ENCODE measurements at places on chromosomes 12 and 14.
A peak's percentile ranks its signal among the peaks of the same experiment; 100 is the strongest.

DNA sequence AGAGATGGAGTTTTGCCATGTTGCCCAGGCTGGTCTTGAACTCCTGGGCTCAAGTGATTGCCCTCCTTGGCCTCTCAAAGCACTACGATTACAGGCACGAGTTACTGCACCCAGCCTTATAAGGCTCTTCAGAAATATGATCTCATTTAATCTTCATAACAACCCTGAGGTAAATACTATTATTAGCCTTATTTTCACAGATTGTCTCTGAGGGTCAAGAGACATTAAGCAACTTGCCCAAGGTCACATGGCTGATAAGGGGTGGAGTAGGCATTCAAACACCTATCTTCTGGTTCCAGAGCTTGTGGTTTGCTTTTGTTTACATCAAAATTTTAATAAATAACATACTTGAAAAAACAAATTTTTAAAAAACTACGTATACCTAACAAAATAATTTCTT is 5.1 kb downstream of the PRKAG1 start:
- DNase-seq = no peak

DNA sequence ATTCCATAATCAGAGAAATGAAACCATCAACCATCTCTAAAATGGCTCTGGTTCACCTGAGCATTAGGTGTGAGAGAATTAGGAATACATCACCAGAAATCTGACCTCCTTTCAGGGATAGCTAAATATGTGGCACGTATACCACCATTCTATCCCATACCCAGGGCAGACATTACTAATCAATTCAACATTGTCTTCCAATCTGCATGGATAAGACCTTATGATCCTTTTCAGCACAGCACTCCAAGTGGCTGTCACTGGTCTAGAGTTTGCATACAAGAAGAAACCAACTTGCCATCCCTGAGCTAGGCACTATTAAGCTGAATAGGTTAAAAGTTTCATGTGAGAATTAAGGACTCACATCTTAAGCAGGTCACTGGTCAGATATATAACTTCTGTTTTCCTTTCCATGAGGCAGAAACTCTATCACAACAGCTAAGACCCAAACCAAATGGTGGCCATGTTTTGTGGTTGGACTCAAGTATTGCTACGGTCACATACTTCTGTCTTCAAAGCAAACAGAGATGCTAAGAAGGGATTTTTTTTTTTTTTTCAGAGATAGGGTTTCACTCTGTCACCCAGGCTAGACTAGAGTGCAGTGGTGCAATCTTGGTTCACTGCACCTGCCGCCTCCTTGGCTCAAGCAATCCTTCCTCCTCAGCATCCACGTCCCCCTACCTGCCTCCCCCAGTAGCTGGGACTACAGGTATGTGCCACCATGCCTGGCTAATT is 249.0 kb downstream of the DPF3 start:
- no peak for DNase-seq

DNA sequence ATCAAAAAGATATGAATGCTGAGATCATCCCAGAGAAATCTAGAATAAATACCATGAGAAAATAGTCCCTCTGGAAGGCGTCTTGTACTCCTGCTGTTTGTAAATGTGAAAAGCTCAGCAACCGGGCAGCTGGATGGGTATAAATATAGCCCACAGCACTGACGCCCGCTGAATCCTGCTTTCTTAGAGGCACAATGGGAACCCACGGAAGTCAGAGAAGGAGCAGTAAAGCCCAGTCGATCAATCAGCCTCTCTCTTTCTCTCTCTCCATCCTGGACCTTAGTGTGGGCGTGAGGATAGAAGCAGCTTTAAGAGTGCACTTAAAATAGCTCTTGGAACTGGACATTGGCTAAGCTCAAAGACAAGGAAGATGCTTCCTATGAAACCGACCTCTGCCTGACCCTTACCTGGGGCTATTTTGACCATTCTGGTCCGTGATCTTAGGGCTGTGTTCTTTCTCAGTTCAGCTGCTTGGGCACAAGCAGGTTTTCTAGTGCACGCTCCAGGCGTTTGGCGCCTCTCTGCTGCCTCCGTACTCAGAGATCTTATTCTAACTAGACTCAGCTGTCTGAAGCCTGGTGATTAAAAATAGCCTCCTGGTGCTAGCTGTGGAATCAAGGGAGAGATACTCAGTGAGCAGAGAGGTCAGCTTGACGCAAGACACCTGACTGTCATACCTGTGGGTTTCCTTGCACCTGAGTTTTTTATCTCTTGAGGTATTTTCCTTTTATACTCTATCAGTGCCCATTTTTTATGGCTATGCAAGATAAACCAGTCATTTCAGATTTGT is 144.6 kb downstream of the ETV6 start:
- DNase-seq = no peak

DNA sequence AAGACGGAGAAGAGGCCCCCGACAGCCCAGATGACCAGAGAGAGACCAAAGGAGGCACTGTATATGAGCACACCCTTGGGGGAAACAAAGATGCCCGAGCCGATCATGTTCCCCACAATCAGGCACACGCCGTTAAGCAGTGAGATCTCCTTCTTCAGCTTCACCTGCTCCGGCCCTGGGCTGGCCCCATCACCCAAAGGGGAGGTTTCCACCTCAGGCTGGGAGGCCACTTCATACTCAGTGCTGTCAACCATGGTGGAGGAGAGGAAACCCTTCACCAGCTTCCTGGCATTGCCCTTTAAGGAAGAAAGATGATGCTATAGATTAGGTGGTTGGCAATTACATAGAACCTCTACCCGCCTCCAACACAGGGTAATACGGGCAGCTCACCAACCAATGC is 2.1 kb downstream of the SLC7A7 start:
- DNase-seq = no peak

DNA sequence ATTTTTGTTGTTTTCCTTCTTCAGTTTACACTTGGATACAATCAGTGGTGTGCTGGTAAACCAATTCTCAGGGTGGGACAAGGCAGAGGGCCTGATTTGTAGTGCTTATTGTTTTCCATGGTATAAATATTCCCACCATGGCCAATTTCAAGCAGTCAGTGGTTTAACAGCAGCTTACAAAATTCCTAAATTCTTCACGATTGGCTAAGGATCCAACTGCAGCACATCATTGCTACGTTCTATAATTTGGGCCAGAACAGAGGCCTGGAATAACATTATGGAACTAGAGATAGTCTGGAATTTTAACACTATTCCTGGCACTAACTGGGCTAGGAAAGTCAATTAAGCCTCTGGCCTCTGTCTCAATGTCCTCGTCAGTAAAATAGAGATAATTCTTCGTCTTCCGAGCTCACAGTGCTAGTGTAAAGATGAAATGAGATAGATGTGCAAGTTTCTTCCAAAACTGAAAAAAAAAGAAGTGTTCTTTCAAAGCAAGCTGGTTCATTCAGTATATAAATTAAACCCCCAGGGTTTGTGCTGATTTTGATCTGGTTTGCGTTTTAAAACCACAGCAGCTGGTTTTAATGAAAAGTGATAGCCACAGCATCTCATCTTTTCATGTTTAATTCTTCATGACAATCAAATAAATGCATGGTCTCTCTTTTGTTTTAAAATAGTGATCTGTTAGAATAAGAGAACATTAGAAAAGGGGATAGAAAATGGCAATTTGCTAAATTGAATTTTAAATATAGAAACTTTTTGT is 104.1 kb downstream of the EPS8 start:
- no peak for DNase-seq

- DNase-seq = no peak
Observed at GRCh38 chr12:124098101-124098757, 125.2 kb downstream of the ZNF664 start.

DNA sequence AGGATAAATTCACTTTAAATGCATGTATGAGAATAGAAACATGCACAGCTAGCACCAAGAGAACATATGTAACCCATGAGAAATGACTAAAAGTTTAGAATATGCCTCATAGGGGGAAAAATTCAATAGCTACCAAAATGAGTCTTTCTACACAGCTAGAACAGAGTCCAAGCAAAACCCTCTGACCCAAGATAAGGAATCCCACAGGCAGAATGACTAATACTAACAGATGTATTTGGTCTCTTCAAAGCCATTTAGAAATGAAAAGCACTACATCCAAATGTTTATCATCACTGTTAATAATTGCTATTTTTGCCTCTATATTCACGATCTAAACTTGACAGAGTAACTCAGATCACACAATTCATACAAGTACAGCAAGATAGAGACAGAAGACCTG is 44.0 kb downstream of the KICS2 start:
- DNase-seq = no peak

DNA sequence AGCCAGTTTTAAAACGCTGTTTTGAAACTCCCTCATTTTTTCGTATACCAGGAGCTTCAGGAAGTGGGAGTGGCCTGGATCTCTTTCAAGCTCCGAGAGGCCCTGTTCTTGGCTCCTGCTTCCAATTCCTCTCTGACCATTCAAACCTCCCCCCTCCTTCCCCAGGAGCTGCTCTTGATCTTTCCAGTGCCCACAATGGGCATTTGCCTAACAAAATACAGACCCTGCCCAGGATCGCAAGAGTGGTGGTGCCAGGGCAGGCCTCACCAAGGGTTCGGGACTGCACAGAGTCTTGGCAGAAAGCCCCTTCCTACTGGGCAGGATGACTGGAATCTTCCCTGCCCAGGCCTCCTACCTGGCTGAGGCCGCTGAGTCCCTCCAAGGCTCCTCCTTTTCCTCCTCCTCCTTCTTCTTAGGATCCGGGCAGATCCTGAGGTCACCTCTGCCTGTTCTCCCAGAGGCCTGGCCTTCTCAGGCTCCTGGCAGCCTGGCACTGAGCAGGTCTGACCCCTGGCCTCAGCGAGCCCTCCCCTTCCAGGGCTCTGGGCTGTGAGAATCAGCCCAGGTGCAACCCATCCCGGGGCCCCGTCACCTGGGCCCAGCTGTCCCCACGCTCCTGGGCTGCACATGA is 46.9 kb upstream of the NOS1 start:
- no peak for DNase-seq

GRCh38 chr12:115771065-115771464 is 506.4 kb downstream of the MED13L start:
- peak; percentile 18 for DNase-seq

- no peak for DNase-seq
Observed at GRCh38 chr12:41772478-41772877, 372.2 kb downstream of the GXYLT1 start.

GRCh38 chr14:105761842-105762241 is 235.5 kb downstream of the TMEM121 start:
- DNase-seq = no peak

GRCh38 chr14:39704594-39704993 is 272.4 kb upstream of the FBXO33 start:
- no peak for DNase-seq

DNA sequence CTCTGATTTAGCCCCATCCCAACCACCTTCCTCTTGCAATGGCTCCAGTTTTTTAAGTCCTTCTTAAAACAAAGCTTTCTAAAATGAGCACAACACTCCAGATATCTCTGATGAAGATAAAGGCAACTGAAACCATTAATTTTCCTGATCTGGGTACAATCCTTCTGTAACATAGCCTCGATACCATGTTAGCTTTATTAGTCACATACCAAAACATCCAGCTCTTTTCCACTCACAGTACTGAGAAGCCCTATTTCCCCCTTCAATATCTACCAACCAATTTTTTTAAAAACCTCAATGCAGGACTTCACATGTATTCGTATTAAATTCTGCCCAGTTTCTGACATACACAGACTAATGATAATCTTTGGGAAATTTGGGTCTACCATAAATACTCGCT is 105.9 kb downstream of the MED13L start:
- DNase-seq = no peak

DNA sequence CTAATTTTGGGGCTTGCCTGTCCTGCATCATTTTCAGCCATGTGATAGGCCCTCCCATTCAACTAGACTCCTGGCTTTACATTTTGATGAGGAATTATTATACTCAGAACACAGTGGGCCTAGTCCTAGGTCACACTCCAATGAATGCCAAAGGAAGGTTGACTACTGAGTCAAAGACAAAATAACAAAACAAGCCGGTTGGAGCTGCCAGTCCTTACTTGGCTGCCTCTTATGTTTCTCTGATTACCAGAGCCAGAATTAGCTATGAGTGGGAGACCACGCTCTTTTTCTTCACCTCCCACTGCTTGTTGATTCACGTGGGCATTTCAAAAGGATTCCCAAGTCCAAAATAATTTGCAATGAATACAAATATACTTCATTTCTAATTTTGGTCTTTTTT is 78.1 kb upstream of the USP44 start:
- DNase-seq = no peak

DNA sequence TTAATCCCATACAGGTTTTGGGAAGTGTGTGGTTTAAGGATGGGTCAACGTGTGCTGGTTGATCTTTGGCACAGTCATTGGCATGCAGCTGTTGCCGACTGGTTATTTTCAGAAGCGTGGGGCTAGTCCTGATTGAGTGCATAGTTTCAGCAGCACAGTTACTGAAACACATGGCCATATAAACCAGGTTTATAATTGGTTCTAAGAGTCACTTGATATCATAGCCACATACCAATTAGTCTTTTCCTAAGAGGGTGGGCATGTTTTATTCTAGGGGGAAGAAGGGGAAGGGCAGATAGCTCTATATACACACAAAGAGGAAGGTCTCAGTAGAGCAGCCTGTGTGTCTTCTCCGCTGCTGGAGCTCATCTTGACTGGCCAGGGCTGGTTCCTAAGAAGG is 11.0 kb upstream of the RPS6KL1 start:
- DNase-seq = no peak

DNA sequence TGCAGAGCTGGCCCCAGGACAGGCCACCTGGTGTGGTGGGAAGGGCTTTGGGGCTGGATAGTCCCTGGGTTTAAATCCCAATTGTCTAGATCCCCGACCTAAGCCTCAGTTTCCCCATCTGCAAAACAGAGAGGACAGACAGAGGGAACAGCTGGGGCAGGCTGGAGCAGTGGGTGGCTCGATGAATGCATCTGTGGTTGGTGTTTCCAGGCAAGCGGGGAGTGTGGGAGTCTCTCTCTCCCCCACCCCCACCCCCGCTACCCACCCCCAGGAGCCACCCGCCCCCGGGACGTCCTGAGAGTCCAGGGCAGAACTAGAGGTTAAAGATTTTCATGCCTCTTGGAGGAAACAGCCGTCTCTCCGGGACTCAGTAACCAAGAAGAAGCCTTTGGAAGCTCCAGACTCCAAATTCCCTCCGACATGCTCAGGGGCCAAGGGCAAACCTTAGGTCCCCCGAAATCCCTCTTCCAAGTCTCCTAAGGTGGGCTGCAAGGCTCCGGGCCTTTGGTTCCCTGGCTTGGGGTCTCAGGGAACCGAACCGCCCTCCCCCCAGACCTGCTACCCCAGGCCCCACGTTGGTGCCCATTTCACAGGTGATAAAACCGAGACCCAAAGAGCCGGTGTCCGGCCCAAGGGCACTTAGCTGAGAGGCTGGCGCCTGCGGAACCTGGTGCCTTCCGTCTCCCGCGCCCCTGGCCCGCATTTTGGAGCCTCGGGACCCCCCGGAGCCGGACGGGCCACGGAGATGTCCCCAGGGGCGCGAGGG is 474 bp downstream of the TRPV4 start:
- DNase-seq = no peak

All from HEK293T (cell line).